ENCODE measurements at places on chromosomes 2 and 18.

GRCh38 chr2:177244244-177244771 is 20.2 kb downstream of the NFE2L2 start:
- no peak for DNase-seq

- DNase-seq: peak; percentile 69
Measured at GRCh38 chr2:119283873-119284331, 60.3 kb downstream of the STEAP3 start.

- DNase-seq: no peak
Measured at GRCh38 chr18:717003-717402, 4.6 kb upstream of the ENOSF1 start.

DNA sequence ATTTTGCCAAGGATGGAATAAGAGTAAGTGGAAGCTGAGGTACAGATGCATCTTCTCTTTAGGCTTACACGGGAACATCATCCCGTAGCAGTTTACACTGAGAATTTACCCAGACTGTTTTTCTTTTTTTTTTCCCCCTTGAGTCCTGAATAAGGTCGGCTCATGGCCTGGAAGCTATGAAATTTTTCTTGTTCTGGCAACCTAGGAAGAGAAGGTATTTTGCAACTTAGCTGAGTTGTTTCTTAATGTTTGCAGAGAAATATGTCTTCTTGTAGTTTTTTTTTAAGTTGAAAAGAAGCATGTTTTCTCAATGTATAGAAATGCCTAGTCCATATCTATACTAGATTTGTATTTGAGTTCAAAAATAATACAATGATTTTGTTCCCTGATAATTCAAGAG is 712.5 kb downstream of the TDRD15 start:
- DNase-seq: no peak

DNA sequence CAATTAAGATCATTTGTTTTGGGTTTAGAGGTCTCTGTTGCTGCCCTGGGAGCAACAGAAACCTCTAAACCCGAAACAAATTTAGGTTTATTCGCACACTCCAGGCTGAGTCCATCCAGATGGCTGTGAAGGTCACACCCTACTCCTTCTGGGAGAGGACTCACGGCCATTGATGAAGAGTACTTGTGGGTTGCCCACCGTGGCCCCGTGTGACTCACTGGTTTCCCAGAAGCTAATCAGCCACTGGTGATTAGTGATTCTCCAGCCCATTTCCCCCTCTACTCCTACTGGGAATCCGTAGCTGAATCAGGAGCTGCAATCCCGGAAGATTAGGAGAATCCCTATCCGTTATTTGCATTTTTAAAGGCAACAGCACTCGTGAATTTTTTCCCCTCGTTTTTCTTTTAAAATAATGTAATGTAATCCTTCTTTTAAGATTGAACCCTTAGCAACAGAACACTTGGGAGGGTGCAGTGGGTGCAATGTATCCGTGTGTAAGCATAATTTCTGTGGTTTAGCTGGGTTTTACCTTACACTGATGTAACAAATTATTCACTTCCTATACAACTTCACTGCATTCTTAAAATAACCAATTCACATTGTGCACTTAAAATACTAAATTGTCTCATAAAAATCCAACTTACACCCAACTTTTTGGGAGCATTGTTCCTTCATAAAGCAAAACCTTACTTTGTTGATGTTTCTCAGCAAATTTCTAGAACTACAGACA is 27.5 kb upstream of the EPAS1 start:
- DNase-seq: no peak

DNA sequence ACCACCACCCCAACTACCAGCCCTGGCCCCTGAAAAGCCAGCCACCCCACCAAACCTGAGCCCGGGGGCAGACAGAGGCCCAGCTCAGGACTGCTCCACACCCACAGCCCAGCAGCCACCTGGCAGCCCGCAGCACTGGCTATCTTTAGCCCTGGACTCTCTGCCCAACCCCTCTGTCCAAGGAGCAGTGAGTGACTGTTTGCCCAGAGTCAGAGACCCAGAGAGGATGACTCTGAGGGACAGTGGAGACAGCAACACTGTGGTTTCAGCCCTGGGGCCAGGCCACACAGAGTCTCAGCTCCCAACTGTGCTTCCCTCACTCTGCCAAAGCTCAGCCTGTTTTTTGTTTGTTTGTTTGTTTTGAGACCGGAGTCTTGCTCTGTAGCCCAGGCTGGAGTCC is 32.6 kb downstream of the BIN1 start:
- DNase-seq: no peak

GRCh38 chr2:105760191-105760590 is 15.5 kb downstream of the NCK2 start:
- DNase-seq: no peak

DNA sequence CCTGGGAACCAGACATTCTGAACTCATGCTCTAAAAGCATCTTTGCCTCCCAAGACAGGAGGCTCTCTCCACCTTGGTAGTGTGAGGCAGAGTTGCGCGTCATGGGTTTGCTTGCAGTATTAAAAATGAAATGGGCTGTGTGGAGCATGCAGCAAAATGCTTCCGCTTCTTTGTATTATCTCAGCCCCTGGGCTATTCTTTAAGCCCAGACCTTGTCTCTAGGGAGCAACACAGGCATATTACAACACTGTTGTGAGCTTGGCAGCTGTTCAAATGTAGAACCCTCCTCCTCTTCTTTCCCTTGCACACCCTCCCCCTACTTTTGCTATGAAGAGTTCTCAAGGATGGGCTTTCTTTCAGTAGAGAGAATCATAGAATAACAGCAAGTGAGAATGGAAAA is 185.1 kb upstream of the LHCGR start:
- no peak for DNase-seq

- DNase-seq: no peak
Measured at GRCh38 chr2:188884046-188884445, 90.1 kb upstream of the COL3A1 start.

GRCh38 chr2:217998926-217999594 is 3.7 kb downstream of the TNS1 start:
- DNase-seq: no peak

- no peak for DNase-seq
Measured at GRCh38 chr2:239295377-239296019, 105.3 kb downstream of the HDAC4 start.

DNA sequence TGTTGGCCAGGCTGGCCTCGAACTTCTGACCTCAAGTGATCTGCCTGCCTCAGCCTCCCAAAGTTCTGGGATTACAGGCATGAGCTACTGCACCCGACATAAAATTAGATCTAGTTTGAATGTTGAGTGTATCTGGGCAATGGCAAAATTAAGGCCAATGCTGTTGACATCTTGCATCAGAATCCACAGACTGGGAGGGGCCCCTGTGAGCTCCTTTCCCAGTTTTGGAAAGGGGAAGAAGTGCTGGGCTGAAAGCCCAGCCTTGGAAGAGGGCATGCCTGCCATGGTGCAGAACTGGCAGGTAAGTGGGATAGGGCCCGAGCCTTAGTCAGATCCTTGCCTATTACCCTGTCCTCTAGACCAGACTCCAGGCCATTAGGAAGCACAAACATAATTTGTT is 4.5 kb upstream of the MYOM1 start:
- DNase-seq: no peak

GRCh38 chr2:241065355-241065803 is 36.7 kb downstream of the MTERF4 start:
- DNase-seq: no peak

GRCh38 chr18:46750626-46751025 is 6.2 kb downstream of the ST8SIA5 start:
- no peak for DNase-seq

- no peak for DNase-seq
Measured at GRCh38 chr2:85732467-85733120, 21.2 kb upstream of the ATOH8 start.

DNA sequence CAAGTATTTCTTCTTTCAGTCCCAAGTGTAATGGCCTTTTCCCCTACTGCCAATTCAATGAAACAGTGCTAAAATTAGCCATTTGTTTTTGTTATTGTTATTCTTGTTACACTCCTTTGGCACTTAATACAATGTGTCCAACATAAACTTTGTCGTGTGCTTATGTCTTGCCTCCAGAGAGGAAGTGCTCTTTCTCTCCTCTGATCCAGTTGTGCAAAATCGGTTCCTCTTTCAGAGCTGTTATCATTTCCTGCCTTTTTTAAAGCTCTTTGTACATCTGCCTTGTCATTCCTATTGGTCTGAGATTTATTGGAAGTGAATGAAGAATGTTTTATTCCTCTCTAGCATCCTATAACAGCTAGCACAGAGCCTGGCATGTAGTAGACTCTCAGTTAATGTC is 623.2 kb upstream of the ID2 start:
- DNase-seq: no peak

DNA sequence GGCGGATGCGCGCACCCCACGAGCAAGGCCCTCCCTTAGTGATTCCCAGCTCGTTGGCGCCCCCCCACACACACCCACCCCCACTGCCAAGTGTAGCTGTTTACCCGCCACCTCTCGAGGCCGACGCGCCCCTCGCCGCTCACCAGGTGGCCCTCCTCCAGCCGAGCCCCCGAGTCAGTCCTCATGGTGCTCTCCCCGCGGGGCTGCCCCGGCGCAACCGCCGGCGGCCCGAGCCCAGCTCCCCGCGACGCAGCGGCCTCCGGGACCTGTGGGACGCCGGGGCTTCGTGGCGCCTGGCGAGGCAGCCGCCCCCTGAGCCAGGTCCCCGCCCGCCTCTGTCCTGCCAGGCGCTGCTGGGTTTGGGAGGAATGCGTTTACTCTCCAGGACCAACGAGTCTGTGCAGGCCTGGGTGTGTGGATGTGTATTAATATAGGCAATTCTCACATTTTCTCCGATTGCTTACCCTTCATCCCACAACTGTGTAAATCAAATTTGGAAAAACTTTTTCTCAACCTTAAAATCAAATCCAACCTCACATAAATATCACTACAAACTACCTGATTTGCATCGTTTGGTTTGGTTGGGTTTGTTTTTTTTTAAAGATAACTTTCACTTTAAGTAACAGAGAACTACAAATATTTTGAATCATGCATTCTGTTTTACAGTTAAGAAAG is at the start of gene TMEM237:
Gene TMEM237 (minus strand): TSS at position 288 of the 675 bp plus-strand sequence. CDS start 103 bp downstream, at position 185.
- DNase-seq: no peak

GRCh38 chr2:24745825-24746224 is 47.4 kb downstream of the PTRHD1 start:
- no peak for DNase-seq

DNA sequence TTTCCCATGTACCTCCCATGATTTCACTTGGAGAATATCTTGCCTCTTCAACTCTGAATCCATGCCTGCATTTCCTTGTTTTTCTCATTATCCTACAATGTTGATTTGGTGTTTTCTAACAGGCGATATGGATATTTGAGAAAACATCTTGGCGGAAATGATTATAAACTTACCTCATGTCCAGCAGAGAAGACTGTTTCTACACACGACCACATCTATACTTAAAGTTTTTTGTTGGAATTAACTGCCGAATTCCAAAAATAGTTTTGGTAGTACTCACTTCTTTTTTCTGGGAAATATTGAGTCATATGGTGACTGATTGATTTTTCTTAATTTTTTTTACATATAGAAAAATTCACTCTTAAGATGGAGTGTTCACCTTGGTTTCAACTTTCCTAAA is 41.4 kb upstream of the TMEFF2 start:
- no peak for DNase-seq

DNA sequence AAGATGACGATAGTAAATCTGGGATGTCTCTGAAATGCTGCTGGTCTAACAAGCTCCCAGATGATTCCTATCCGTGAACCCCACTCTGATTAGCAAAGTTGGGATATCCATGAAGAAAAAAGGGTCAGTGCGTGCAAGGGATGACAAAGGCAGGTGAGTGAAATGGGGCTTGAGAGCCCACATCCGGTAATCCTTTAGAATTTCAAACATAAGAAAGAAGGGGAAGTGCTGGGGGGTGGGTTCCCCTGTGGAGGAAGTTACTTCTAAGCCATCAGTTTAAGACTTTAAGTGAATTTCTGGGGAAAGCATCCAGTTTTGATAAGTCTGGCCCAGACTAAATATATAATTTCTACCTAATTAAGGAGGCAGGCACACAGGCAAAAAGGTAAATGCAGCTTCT is 209.5 kb downstream of the DPP10 start:
- DNase-seq: no peak

GRCh38 chr18:79922971-79923411 is 28.5 kb downstream of the SLC66A2 start:
- no peak for DNase-seq

DNA sequence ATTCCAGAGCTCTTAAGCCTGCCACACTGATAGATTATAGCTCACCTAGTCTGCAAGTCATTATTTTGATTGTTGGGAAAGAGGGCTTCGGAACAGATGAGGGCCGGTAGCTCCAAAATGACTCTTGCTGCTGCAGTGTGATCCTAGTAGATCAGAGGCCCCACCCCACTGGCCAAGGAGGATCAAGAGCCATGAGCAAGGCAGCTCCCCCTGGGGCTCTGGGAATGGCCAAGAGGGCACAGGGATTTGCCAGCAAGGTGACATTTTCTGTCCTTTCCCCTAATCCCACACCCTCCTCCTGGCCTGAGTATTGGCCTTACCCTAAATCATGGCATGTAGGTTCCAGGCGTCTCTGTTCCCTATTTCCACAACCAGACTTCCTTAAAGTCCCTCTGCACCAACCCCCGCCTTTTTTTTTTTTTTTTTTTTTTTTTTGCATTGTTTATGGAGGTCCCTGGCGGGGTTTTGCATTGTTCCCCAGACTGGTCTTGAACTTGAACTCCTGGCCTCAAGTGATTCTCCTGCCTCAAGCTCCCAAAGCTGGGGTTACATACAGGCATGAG is 36.5 kb downstream of the EIF4E2 start:
- no peak for DNase-seq

GRCh38 chr2:77521931-77522470 is at the start of gene LRRTM4:
LRRTM4 (minus strand) TSS chr2:77522376.
- DNase-seq: peak; percentile 36

Measured in substantia nigra (tissue), 51 donors.